ENCODE measurements at places on chromosomes 4 and X.
A peak's percentile ranks its signal among the peaks of the same experiment; 100 is the strongest.

DNA sequence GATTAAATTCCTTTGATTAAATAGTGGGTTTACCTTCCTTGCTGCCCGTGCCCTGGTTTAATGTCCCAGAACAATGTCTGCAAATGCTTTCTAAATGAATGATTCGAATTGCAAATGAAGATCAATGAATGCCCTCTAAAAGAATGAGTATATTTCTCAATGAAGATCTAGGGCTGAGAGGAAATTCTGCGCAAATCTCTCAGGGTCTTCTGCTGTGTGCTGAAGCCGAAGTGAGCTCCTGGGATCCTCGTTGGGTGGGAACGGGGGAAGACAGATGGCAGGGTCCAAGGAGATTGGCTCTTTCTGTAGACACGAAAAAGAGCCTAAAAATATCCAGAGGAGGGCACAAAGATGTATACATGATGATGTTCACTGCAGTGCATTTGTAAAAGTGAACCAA lies 224.8 kb downstream of the STIM2 start:
- no peak for DNase-seq

GRCh38 chrX:6169407-6169806 lies 59.3 kb downstream of the NLGN4X start:
- no peak for DNase-seq

DNA sequence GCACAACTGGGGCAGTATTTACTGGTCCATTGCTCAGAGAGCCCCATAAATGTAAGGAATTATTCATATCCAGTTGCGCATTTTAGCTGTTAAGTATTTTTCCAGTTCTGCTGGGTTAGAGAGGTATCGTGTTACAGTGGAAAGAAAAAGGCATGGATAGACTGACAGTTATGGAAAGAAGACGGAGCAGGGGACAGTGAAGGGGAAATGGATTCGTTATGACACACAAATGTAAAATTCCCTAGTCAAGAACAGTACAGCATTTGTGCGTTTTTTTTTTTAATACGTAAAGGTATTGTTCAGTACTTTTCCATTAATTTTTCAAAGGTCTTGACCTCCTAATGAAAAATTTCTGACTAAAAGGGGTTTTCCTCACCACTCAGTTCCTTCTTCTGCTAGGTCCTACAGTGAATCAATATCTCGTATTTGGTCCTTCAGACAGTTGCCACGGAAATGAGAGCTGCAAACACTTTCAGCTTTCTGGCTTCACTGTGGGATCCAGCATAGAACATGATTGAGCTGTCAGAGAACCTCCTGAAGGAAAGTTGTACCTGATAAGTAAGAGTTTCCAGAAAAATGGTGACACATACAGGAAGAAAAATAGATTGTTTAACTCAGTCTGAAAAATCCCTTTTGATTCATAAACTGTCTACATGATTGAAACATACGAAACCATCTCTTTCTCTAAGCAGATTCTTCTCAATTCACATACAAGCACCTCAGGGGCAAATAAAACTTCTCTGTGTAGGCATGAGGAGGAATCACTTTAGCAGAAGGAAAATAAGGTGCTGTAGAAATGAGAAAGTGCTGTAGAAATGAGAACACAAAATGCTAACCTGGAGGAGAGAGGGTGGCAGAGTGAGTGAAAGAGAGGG lies 21.8 kb upstream of the BBS12 start:
- DNase-seq: no peak

DNA sequence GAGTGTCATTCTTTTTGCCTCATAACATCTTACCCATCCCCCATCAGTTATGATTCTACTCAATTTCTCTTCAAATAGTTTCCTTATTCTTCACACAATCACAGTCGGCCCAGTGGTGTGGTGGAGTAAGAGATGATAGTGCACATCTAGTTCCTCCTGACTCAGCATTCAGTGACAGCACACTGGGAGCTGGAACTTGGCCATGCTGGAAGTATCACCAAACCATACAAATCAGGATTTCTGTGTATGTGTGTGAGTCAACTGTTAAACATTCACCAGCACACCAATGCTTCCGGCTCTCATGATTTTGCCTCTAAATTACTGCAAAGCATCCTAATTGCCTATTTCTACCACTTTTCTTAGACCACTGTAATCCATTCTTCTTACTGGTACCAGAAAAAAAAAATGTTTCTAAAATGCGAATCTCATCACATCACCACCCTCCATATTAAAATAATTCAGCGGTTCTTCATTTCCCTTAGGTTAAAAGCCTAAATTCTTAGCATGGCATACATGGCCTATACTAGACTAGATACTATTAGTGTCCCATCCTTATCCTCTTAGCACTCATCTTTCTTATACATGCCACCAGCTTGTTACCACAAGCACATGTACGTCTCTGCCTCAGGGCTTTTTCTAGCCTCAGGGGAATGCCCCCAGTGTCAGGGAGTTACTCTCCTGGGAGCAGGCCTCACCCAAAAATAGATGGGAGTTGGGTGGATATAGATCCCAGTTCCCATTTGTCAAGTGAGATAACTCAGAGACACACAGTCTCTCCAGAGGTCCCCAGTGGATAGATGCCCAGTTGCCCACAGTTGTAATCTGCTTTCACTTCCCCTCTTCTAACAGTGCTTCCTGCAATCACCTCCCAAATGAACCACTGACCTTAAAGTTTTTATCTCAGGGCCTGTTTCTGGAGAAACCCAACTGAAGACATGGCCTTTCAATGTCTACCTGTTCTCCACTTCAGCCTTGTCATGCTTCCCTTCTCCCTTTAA lies 49.2 kb upstream of the DDX53 start:
- no peak for DNase-seq

GRCh38 chrX:134364711-134365110 lies 95.3 kb upstream of the HPRT1 start:
- peak; percentile 43 for DNase-seq

DNA sequence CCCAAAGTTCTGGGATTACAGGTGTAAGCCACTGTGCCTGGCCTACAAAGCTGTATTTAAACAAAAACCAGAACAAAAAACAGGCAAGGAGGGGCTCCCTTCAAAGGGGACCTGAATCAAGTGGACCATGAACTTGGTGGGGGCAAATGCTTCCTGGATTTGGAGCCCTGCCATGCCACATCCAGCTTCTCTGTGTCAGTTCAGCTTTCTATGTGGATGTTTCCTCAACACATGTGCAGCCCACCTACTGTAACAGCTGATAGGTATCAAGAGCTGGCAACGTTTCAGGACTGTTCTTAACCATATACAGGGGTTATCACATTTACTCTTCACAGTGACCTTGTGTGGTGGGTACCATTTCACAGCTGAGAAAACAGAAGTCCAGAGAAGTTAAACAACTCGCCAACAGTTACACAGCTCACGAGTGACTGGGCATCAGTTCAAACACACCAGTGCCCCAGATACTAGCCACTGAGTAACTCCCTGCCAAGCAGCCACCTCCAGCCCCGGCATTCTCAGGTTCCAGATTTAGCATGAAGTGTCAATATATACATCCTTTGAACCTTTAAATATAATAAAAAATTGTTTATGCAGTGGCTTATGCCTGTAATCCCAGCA lies 7.5 kb downstream of the GPR143 start:
- DNase-seq: no peak

GRCh38 chrX:16885628-16886027 lies 15.5 kb upstream of the RBBP7 start:
- DNase-seq: no peak

DNA sequence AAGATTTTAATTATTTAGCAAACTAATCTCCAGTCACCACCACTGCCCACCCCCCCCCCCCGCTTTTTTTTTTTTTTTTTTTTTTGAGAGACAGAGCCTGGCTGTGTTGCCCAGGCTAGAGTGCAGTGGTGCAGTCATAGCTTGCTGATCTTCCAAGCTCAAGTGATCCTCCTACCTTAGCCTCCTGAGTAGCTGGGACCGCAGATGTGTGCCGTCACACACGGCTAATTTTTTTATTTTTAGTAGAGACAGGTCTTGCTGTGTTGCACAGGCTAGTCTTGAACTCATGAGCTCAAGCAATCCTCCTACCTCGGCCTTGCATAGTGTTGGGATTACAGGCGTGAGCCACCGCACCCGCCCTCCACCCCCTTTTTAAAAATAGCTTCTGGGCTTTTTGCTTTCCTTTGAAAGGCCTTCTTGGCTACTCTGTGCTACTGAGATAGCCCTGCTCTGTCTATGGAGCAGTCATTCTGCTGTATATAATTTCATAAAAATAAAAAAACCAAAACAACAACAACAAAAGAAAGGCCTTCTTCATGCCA lies 18.7 kb downstream of the TXLNG start:
- no peak for DNase-seq

DNA sequence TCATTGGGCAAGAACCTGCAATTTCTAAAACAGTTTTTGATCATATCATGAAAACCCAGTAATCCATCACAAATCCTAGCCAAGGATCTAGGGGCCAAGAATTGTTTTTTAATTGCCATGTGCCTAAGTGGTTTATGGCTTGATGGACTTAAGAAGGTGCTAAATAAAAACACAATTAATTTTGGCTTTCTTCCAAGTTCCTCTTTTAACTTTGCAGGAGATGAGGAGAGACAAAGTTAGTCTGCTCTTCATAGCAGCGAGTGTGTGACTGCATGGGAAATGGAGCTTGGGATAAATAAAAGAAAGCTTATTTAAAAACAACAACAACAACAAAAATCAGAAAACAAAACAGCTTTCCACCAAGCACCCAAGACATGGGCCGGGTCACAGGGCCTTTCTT lies 41.4 kb downstream of the ARHGEF9 start:
- DNase-seq: no peak

GRCh38 chrX:4930426-4930825 lies 1217.0 kb upstream of the PRKX start:
- no peak for DNase-seq

GRCh38 chr4:145589916-145590702 lies 29.1 kb upstream of the MMAA start:
- no peak for DNase-seq

- DNase-seq: no peak
These were observed 64.7 kb upstream of the SPP1 start for GRCh38 chr4:87910795-87911194.

- DNase-seq: peak; percentile 47
These were observed 3.1 kb downstream of the ZNF827 start for GRCh38 chr4:145935253-145936141.

- no peak for DNase-seq
These were observed 44.3 kb upstream of the DCLK2 start for GRCh38 chr4:150033901-150034300.

DNA sequence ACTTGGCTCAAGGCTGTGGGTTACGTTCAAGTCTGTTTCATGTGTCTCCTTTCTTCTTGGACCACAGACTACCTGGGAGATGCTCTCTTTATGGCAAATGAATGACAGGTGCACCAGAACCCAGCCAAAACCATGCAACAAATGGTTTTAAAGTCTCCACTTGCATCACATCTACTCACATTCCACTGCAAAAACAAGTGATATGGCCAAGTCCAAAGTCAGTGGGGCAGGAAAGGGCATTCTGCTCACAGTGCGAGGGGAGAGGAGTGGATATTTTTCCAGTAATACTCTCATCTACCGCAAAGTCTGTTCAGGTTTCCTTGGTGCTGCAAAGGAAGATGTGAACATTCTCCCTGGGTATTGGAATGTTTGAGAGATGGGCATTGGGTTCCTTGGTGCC lies 120.5 kb downstream of the UCHL1 start:
- DNase-seq: no peak

DNA sequence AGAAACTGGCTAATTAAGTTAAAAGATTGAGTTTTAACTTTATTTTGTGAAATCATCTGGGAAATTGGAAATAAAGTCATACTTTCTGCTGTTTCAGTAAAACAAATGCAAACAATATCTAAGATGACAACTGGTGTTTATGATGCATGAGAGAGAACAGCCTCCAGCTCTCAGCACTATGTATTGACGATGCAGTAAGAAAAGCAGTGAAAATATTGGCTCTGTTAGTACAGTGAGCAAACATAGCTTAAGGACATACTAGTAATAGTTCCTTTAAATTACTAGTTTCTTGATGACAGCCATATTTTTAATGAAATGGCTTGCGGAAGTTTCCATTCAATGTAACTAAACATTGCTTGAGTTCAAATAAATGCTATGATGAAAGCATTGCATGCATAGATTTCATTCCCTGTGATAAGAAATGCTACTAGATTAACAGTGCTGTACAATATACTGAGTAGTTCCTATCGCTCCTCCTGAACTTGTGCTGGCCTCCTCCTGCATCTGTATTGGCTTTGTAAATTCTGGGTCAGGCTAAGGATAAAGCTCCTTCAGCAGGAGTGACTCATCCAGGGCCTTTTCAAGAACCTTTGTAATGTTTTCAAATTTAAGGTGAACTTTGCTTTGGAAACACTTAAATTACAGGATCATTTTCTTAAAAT lies 11.6 kb downstream of the ARHGAP24 start:
- DNase-seq: no peak

GRCh38 chr4:184295206-184295605 lies 77.5 kb upstream of the ENPP6 start:
- DNase-seq: no peak

All from erythroblast (primary cell).